ENCODE measurements at places on chromosomes 16 and 17. TPM values are rescaled to one million over a fixed set of nuclear protein-coding genes. Genes with fewer than 3 reads are reported as not detected.

SCPEP1 gene
- 37.4 TPM for total RNA-seq

DNA sequence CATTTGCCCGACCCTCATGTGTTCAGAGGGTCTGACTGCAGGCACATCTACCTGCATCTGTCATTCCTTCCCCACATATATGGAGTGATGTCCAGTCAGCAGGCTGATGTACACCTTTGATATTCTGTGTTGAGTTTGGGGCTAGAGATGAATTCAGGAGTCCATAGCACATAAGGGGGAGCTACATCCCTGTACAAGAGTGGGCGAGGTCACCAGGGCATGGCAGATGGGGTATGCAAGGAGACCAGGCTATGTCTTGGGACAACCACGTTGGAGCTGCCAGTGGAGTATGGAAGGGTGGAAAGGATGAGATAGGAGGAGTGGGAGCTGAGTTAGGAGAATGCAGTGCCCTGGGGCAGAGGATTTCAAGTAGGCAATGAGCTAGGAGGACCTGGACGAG, 15.0 kb downstream of the SMPD3 start:
- no peak overlapping the region for H3K27ac ChIP-seq
- no peak overlapping the region for H3K4me3 ChIP-seq
- H3K36me3 ChIP-seq, result no peaks in the 10 kb centered on the region

- H3K4me3 ChIP-seq, result no peak overlapping the region
These were observed 32.0 kb downstream of the SLC6A4 start for GRCh38 chr17:30203471-30203981.

DNA sequence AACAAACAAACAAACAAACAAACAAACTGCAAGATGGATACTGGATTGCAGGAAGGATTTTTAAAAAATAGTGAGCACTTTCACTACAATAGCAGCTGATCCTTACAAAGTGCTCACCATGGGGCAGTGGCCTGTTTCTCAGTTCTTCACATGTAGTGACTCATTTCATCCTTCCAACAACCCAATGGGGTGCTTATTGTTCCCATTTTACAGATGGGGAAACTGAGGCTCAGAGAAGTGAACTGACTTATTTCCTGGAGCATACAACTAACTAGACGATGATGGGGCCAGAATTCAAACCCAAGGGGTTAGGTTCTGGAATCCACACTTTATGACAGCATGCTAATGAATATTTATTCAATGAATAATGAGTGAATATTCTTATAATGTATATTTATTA, 61.2 kb downstream of the MYH11 start:
- no peak for DNase-seq
- H3K4me1 ChIP-seq, result no peaks in the 10 kb centered on the region
- H3K27me3 ChIP-seq, result no peaks in the 10 kb centered on the region
- no peak overlapping the region for H3K4me3 ChIP-seq
- H3K27ac ChIP-seq, result no peak overlapping the region
- no peaks in the 10 kb centered on the region for H3K36me3 ChIP-seq

DNA sequence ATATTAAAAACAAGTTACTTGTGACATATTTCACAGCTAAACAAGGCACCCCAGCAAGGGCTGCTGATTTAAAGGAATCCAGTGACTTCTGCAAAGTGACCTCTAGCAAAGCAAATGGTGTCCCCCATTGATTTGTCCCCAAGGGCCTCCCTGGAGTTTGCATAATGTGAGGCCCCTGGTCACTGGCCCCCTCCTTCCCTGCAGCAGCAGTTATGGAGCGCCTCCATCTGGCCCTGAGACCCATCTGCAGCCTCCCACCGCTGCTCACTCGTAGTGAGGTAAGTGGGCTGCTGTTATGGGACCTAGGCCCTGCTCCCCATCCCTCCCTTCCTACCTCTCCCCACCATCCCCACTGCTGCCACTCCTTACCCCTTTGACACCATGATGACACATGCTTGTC, 19.6 kb upstream of the EEF2K start:
- peaks cover 18% of the 10 kb centered on the region for H3K4me1 ChIP-seq
- no peak overlapping the region for H3K4me3 ChIP-seq
- DNase-seq, result no peak

DNA sequence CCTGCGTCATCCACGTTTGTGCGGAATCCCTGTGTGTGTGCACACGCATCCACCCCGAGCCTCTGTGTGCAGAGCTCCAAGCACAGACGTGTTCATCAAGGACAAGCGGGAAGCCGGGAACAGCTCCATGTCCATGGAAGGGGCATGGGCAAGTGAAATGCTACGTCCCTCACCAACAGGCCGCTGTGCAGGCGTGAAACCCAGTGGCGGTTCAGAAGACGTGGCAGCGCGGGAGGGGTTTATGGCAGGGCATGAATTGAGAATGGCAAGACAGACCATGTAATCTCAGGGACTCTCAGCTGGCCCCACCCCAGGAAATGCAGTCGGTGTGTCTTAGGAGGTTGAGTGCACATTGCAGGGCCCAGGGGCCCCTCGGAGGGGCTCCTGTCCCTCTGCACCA, 52.7 kb downstream of the TBC1D16 start:
- H3K4me1 ChIP-seq, result no peaks in the 10 kb centered on the region
- H3K4me3 ChIP-seq, result no peak overlapping the region
- no peaks in the 10 kb centered on the region for H3K36me3 ChIP-seq
- no peak overlapping the region for H3K27ac ChIP-seq
- H3K27me3 ChIP-seq, result no peaks in the 10 kb centered on the region

- no peaks in the 10 kb centered on the region for H3K27me3 ChIP-seq
- no peak overlapping the region for H3K4me3 ChIP-seq
- peaks cover under 1% of the 10 kb centered on the region for H3K36me3 ChIP-seq
- no peaks in the 10 kb centered on the region for H3K4me1 ChIP-seq
These were observed 31.0 kb downstream of the PSMD12 start for GRCh38 chr17:67335245-67335835.

- no peak overlapping the region for H3K27ac ChIP-seq
- H3K36me3 ChIP-seq, result no peaks in the 10 kb centered on the region
- H3K4me1 ChIP-seq, result peaks cover 6% of the 10 kb centered on the region
- H3K4me3 ChIP-seq, result no peak overlapping the region
These were observed 642 bp upstream of the NEUROD2 start for GRCh38 chr17:39608142-39608981.

DNA sequence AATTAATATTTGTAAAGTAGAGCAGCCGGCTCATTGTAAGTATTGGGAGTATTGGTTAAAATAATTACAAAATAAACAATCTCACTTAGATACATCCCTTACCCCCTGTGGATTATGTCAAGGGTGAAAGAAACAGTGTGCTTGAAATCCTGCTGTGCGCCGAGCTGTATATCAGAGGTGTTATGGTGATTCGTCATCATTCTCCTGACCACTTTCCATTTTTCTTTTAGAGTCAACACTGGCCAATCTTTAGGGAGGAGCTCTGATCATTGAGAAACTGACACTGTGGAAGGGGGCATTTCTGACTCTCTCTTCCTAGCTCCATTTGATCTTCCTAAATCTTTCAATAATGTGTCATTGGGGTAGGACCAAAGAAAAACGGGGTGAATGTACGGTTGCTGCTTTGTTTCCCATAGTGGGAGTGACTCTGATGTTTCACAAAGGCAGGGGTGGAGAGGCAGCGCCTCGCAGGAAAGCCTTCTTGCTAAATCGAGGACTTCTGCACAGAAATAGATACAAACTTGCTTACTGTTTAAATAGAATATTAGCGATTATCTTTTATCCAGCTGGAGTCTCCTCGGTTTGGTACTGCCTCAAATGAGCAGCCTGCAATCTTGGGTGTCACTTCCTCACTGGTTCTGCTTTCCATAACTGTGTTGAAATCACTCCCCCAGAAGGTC, 123.4 kb downstream of the PRKCB start:
- H3K36me3 ChIP-seq, result peaks cover 3% of the 10 kb centered on the region
- H3K4me3 ChIP-seq, result peak overlapping the region; percentile 26
- H3K27ac ChIP-seq, result 0 out of 2 replicates have a peak overlapping the region, but pooled peaks have one; percentile 1
- H3K4me1 ChIP-seq, result peaks cover 18% of the 10 kb centered on the region
- DNase-seq, result no peak
- H3K27me3 ChIP-seq, result no peaks in the 10 kb centered on the region

DNA sequence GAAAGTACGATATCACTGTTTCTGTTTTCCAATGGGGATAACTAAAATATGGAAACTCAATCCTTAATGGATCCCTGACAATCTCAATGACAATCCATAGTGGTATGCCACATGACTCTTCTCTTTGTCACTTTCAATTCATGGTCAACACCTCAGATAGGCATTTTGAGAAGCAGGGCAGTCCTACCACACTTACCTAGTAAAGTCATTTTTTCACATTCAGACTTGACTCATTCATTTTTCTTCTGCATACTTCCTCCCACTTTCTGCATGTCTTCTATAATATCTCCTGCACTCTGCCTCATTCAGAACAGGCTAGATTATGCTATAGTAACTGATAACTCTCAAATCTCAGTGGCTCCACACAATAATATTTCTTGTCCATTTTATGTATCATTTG, 117.5 kb downstream of the FTO start:
- H3K36me3 ChIP-seq, result 0 out of 2 replicates have a peak, but pooled peaks cover 1% of the 10 kb centered on the region
- H3K27ac ChIP-seq, result no peak overlapping the region
- H3K27me3 ChIP-seq, result no peaks in the 10 kb centered on the region
- H3K4me3 ChIP-seq, result no peak overlapping the region
- DNase-seq, result no peak

- no peak for DNase-seq
- no peaks in the 10 kb centered on the region for H3K27me3 ChIP-seq
- H3K27ac ChIP-seq, result no peak overlapping the region
These were observed 4.2 kb downstream of the CDK3 start for GRCh38 chr17:76004750-76005262.

DNA sequence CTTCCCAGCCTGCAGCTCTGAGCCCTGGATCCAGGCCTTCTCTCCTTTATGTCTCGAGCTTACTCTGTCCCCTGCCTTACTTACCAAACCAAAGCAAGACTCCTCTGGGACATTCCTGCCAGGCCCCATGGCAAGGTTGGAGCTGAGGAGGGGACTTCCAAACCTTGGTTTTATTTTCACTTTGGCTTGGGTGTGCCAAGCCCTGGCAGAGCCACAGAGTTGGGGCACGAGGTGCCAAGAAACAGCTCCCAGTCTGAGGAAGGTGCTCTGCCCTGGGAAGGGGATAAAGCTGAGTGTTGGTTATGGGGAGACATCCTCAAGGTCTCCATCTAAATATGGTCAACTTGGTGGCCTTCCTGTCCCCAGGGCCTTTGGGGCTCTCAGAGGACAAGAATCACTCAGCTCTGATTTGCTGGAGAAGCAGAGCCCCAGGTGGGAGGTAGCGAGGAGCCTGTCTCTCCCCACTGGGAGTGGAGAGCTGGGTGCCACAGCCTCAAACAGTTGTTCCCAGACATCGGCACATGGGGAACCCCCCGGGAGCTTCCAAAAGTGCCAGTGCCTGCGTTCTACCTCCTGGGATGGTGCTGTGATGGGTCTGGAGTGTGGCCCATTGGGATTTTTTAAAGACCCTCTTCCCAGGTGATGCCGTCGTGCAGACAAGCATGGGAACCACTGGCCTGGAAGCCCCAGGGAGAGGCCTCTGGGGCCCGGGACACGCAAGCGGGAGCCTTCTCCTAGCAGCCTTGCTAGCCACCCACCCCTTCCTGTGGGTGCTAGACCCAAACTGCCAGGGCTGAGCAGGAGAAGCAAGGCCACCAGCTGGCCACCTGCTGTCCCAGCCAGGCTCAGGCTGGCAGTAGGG, 10.3 kb downstream of the NLRC5 start:
- H3K36me3 ChIP-seq, result no peaks in the 10 kb centered on the region
- DNase-seq, result no peak
- peak overlapping the region; percentile 93 for H3K27ac ChIP-seq
- peaks cover 44% of the 10 kb centered on the region for H3K4me1 ChIP-seq

- H3K27ac ChIP-seq, result no peak overlapping the region
- H3K36me3 ChIP-seq, result no peaks in the 10 kb centered on the region
- H3K27me3 ChIP-seq, result no peaks in the 10 kb centered on the region
- no peak overlapping the region for H3K4me3 ChIP-seq
These were observed 2.0 kb upstream of the THUMPD1 start for GRCh38 chr16:20743591-20743990.

- H3K4me3 ChIP-seq, result no peak overlapping the region
- no peaks in the 10 kb centered on the region for H3K27me3 ChIP-seq
- no peaks in the 10 kb centered on the region for H3K36me3 ChIP-seq
- no peak overlapping the region for H3K27ac ChIP-seq
These were observed 2.1 kb downstream of the RFNG start for GRCh38 chr17:82049521-82049971.

DNA sequence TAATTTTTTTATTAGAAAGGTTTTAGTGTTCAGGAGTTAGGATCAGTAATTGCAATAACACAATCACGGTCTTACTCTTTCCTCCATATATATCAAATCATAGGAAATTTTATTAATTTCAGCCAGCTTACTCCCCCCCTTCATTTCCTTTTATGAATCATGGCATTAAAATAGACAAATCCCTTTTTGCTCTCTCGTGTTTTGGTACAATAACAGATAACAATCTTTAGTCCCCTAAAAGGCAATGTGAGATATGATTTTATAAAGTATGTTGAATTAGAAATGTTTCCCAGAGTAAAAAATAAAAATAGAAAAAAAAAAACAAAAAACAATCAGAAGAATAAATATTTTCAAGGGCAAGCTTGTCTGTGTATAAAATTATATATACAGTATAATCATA, 42.6 kb upstream of the RHOT1 start:
- no peak overlapping the region for H3K27ac ChIP-seq
- H3K36me3 ChIP-seq, result no peaks in the 10 kb centered on the region
- no peak for DNase-seq
- no peak overlapping the region for H3K4me3 ChIP-seq
- no peaks in the 10 kb centered on the region for H3K27me3 ChIP-seq

- H3K36me3 ChIP-seq, result no peaks in the 10 kb centered on the region
- no peak overlapping the region for H3K27ac ChIP-seq
- DNase-seq, result no peak
- peaks cover 6% of the 10 kb centered on the region for H3K4me1 ChIP-seq
- H3K4me3 ChIP-seq, result no peak overlapping the region
- H3K27me3 ChIP-seq, result no peaks in the 10 kb centered on the region
These were observed 7.8 kb upstream of the TBC1D3B start for GRCh38 chr17:36184023-36184765.

DNA sequence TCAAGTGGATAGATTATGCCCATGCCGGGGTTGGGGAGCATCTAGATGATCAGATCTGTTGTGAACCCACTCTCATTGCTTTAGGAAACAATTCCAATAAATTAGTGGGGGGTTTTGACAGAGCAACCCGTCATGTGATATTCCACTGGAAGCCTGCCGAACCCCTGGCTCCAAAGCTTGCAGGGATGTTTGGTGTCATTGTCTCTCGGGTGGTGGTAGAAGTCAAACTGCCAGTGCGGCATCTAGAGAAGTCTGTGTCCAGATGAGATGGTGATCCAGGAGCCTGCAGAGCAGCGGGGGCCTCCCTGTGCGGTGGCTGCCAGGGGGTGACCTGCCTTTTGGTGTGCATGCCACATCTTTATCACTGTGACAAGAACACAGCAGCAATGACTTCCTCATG, 91.7 kb downstream of the SHISA6 start:
- no peak for DNase-seq
- no peak overlapping the region for H3K27ac ChIP-seq
- no peaks in the 10 kb centered on the region for H3K4me1 ChIP-seq
- H3K27me3 ChIP-seq, result no peaks in the 10 kb centered on the region

GRCh38 chr17:2705263-2705662, 6.3 kb downstream of the CLUH start:
- no peaks in the 10 kb centered on the region for H3K27me3 ChIP-seq
- DNase-seq, result no peak
- H3K36me3 ChIP-seq, result peaks cover 9% of the 10 kb centered on the region
- H3K4me3 ChIP-seq, result no peak overlapping the region
